Forelimb muscle (tissue), 1 donor: ENCODE measurements at places on chromosomes 7 and 10.

DNA sequence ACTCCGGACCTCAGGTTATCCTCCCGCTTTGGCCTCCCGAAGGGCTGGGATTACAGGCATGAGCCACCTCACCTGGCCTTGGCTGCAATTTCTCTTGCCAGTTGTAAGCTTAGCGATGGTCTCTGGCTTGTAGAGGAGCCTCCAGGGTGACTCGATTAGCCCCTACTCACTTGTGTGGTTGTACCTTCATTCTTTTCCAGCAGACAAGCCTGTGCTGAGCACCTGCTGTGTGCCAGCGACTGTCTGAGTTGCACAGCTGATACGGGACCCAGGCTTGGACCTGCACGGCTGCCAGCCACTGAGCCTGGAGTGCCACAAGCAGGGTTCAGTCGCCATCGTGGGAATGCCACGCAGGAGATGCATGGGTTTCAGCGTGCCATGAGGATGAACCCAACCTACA lies 42.0 kb upstream of the DNAJB6 start:
- no peak for DNase-seq

DNA sequence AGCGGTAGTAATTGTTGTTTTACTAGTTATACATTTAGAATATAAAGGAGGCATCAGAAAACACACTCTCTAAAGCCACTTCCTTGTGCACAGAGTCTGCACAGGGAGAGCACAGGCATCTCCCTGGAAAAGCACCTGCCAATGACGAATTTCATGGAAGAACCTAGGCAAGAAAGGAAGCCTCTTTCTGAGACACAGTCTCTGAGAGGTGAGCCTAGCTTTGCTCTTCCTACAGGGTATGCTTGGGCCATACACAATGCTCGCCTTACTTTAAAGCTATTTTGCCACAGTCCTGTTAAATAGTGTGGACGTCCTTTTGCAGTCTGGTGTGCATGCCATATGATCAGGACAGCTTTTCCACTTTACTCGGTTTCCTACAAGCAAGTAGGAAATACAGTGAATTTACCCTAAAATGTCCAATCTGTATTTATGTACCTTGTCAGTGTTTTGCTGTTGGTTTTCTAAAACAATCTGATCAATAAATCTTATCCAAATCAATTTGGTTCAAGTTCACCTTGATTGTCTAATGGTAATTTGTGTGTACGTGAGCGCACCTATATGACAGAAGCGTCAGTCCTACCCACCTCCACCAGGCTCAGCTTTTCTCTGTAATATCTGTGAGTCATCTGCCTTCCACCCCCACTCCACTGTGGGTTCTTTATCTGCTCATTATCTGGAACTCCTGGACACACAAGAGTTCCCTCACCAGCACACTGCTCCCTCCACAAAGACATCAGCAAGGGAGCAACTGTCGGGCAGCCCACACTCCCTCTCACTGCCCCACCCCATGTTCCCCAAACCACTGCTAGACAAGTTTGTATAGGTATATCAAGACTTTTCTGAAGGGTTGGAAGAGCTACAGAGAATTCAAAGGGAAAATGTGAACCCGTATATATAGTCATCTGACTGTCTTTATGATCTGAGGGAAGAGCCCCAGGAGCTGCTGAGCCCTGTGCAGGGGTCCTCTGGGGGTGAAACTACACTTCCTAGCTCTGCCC lies 65.2 kb downstream of the KLHDC10 start:
- no peak for DNase-seq

GRCh38 chr7:117169907-117170306 lies 153.0 kb downstream of the WNT2 start:
- DNase-seq: no peak

DNA sequence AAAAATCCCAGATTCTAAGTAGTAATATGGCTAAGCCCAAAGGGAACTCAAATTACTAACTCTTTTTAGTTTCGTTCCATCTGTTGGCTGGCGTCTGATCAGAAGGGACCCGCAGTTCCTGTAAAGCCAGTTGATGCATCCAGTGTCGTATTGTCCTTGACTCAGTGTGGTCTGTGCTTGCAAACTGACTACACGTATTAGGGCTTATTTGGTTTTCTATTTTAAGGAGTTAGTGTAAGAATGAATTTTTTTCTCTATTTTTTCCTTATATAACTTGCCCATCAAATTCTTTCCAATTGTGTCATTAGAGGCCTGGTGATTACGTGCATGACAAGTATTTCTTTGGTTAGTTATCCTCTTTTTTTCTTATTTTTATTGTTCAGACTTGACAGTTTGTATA lies 9.7 kb downstream of the ABCA13 start:
- DNase-seq: no peak

DNA sequence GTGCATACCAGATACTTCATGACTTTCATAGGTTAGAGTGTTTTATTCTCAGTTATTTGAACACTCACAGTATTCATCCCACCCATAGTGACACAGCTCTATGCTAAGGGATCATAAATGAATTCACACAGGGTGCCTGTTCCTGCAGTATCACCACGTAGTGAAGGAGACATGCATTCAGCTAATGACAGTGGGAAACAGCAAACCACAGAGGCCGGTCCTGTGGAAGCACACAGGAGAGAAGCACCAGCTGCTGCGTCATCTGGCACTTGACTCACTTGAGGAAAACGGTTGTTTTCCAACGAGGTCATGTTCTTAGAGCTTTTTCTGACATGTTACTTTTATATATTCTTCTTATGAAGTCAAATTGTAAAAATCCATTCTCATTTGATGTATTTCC lies 73.0 kb downstream of the UBE3C start:
- DNase-seq: no peak

DNA sequence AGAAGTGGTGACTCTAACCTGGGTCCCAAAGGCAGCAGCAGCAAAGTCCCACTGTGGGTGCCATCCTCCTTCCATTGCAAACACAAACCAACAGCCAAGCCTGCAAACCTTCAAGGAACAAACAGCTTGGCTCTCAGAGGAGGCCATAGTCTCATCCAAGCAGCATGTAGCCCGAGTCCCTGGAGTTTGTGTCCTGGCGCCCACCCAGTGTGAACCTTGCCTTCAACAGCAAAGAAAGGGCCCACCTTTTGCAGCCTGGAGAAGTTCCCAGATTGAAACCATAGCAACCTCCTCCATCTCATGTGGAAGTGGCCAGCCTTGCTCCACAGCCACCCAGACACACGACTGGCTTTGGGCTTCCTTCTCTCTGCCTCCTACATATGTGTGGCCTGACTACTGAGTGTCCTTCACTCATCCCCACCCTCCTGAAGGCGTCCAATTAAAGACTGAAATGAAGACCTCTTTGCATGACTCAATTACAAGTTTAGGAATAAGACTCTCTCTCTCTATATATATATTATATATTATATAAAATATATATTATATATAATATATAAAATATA lies 106.1 kb downstream of the C10orf90 start:
- DNase-seq: no peak

DNA sequence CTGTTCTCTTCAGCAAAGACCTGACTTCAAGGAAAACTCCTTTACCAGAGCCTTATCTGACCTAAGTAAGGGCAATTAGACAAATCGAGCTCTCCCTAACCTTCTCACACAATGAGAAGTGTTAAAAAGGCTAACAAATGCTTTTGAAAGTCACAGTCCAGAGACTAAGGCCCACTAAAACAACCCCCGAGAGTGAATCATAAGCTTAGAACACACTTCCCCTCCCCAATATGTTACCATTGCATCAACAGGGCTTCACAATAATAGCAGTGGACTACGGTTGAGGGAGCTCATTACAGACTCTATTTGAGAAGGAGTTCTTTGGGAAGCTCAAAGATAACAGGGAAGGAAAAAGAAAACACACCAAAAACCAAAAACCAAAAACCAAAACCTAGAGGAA lies 28.6 kb upstream of the ZEB1 start:
- DNase-seq: no peak

DNA sequence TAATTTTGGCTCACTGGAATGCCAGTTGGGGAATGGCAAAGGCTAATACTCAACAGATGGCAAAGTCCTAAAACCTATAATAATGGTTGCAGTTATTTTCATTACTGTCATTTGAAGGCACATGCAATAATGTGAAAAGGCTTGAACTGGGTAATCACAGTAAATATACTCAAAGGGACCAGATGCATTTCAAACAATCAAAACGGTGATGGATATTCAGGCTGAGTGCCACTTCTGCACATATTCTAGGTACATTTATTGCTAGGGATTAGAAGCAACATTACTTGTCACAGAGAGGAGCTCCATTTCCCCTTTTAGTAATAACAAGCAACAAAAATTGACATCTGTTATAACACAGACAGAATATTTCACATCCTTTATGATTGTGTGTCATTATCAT lies 171.8 kb downstream of the NXPH1 start:
- no peak for DNase-seq

DNA sequence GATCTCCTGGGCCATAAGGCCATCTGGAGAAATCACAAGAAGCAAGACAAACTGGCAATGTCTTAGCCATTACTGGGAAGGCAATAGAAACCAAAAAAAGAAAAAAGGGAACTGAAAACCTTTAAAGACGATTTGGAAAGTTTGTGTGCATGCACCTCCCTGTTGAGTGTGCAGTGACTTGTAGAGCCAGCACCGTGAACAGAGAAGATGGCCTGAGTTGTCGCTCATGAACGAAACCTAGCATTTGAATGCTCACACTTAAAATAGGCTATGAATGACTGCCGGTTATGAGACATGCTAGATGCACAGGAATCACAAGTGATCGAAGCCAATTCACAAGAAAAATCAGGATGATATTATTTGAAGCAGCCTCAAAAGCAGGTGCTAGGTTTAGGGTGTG lies 151.3 kb upstream of the ADO start:
- no peak for DNase-seq
